ENCODE measurements at places on chromosomes 2 and 18. TPM values are rescaled to one million over a fixed set of nuclear protein-coding genes. Genes with fewer than 3 reads are reported as not detected.

Gene PPP1R1C
- 0.90 TPM for total RNA-seq

Gene HSBP1L1
- total RNA-seq: 15.3 TPM

Gene SPR
- 83.9 TPM for total RNA-seq

Gene TEX44
- total RNA-seq: not detected

Gene MROH2A
- total RNA-seq: not detected

Gene C2orf68
- total RNA-seq: 29.3 TPM

Gene REEP1
- total RNA-seq: 0.68 TPM

Gene DNAJC27
- 1.6 TPM for total RNA-seq

Gene SCYGR8
- not detected for total RNA-seq

Gene NEU2
- not detected for total RNA-seq

Gene ZBTB14
- 6.1 TPM for total RNA-seq

Gene CYBRD1
- total RNA-seq: 35.8 TPM

Gene KANSL1L
- total RNA-seq: 0.62 TPM

Gene VSNL1
- total RNA-seq: not detected

Gene CPS1
- 10.7 TPM for total RNA-seq

Gene ALPG
- total RNA-seq: 0.22 TPM

Gene CENPA
- total RNA-seq: 46.7 TPM

Gene SULT1C2
- total RNA-seq: 0.53 TPM

Gene NGEF
- 12.8 TPM for total RNA-seq

Gene RNU2-63P
- total RNA-seq: not detected

Gene L3MBTL4
- total RNA-seq: not detected

Gene PLCD4
- 0.90 TPM for total RNA-seq

Gene MFSD2B
- total RNA-seq: 0.20 TPM

Gene CABLES1
- total RNA-seq: 15.8 TPM

Gene FAM228A
- total RNA-seq: not detected

Gene CHRND
- not detected for total RNA-seq

Gene DCDC2C
- total RNA-seq: not detected

Gene ACP1
- 183 TPM for total RNA-seq

Gene INHBB
- total RNA-seq: 25.0 TPM

Gene R3HDM1
- 23.8 TPM for total RNA-seq

Gene RNF25
- total RNA-seq: 44.9 TPM

Gene VIT
- not detected for total RNA-seq
